Eye (tissue), 1 donor: ENCODE measurements at places on chromosomes 4 and X.

DNA sequence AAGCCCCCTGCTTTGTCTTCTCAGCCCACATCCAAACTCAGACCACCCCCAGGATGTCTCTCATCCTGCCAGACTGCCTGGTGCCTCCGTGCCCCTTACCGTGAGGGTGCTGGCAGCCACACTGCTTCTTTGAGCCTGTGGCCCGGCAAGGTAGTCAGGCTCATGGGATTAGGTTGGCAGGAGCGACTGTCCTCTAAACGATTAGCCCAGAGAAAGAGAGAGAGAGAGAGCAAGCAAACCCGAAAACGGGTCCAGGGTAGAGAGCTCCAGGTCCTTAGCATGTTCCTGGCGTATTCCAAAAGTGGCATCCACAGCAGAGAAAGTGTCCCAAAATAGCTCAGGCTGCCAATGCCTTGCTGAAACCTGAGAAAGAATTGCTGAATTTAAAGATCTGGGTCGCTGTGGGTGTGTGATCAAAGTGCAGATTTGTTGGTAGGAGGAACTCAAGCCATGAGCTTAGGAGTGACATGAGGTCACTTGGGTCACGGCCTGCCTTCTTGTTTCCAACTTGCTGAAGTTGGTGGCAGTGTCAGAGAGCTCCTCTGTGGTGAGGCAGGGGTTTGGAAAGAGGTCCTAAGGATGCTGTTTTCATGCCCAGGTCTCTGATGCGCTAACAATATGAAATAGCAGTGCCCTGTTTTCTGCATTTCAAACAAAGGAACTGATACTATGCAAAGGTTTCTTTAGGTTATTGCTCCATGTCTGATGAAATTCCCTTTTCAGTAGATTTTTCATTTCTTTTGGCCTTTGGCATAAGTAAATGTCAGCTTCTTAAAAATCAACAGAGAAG lies 81.6 kb downstream of the RTL9 start:
- no peak for DNase-seq

DNA sequence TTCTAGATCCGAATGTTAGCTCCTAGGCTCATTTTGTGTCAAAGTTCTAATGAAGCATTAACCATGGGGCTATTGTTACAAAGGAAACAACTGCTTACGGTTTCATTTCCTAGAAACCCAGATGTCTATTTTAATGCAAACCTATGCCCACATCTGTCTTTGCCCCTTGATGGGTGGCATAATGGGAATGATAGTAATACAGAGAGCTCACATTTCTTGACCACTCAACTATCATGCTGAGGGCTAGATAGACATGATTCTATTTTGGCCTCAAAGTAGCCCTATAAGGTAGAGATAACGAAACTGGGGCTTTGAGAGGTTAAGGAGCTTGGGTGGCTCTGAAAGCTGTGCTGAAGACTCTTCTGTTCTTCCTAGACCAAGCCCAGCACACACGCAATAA lies 1.9 kb downstream of the TLR7 start:
- DNase-seq: no peak

- DNase-seq: peak; percentile 62
These were observed 32.0 kb downstream of the LIMCH1 start for GRCh38 chr4:41569961-41570360.

DNA sequence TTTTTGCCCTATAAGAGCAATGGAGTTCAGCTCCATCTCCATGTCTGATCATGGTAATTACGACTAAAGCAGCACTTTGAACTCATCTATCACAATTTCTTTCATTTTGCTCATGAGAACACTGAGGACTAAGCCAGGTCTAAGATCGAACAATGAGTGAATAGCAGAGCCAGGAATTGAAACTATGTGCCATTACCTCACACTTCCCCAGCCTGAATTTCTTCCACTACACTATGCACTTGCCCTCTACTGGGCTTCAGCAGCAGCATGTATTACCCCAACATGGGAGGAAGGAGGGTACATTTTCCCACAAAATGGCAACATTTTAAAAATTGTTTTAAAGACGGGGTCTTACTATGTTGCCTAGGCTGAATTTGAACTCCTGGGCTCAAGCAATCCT lies 274.7 kb upstream of the FGF13 start:
- no peak for DNase-seq

GRCh38 chrX:22035236-22035635 lies 3.1 kb downstream of the PHEX start:
- DNase-seq: no peak

DNA sequence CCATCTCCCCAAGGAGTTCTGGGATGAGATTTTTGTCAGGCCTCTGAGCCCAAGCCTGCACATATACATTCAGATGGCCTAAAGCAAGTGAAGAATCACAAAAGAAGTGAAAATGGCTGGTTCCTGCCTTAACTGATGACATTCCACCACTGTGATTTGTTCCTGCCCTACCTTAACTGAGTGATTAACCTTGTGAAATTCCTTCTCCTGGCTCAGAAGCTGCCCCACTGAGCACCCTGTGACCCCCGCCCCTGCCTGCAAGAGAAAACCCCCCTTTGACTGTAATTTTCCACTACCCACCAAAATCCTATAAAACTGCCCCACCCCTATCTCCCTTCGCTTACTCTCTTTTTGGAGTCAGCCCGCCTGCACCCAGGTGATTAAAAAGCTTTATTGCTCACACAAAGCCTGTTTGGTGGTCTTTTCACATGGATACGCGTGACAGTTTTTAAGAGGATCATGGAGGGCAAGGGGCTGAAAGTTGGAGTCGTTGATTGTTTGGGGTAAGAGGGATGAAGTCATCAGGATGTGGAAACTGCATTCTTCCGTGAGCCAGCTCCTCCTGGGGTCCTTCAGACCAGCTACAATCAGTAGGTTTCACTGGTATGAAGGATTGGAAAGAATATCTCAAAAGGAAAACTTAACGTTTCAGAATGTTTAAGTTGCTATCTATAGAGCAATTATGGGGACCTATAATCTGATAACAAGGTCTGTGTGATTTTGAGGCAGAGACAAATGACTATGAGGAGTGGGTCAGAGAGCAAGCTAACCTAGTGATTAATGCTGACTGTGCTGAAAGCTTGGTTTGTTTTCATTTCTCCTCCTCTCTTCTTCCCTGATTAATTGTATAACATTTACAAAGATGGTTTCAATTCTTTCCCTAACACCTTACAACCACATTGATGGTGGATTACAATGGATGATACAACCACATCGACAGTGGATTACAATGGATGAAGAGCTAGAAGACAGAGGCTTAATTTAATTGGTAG lies 28.6 kb upstream of the MAGEA11 start:
- no peak for DNase-seq

DNA sequence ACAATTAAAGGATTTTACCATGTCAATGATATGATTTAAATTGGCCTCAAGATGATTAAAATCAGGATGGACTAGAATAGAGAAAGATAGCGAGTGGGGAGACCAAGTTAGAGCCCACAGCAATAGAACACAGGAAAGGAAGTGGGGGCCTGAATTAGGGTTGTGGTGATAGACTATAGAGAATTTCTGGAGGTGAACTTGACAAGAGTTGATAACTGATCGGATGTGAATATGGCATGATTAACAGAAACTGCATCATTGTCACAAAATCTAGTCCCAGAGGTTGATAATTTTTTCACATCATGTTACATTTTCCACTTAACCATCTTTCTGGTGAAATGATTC lies 26.3 kb upstream of the TRPC3 start:
- DNase-seq: no peak

- no peak for DNase-seq
These were observed 36.3 kb downstream of the ANXA10 start for GRCh38 chr4:168128601-168129000.

DNA sequence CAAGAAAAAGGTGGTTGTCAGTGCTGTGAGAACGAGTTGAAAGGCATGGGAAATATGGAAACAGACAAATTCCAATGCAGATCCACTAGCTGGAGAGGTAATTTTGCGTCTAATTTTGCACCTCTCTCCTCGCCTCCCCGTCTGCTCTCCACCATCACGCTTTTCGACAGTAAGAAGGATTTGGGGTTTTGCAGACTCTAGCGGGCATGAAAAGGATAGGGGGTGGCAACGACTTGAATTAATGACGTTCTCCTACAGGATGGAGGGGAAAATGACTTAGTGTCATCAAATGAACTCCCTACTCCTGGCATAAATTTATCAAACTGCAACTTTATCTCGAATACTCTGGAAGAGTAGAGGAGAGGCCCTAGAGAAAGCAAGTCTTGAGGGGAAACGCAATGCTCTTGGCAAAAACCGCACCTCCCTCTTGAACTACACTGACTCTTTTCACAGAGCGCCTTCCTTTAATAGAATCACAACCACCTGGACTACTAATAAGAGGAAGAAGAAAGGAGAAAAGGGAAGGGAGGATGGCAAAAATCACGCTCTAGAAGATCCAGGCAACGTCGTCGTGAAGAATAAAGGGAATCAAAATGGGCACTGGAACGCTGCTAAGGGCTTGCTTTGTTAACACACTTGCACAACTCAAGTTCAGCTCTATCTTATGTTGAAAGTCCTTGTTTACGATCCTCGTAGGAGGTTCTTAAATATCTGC lies 871 bp upstream of the SLITRK2 start:
- no peak for DNase-seq

GRCh38 chr4:52853351-52853750 lies 8.8 kb upstream of the RASL11B start:
- DNase-seq: no peak

DNA sequence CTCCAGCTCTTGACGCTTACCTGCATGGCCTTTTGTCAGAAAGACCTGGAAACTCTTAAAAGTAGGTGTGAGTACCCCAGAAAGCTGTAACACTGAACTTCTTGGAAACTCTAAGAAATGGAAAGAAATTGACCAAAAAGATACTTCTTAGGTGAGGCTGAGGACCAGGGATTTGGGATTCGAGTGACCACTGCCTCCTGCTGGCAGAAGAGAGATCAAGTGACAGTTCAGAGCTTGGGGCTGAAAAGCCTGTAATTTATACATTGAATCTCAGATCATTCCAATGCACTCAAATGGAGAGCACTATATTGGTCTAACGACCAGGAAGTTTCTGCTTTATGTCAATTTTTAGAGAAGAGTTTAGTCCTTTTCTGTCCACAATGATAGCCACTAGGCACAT lies 204.6 kb downstream of the PDGFRA start:
- DNase-seq: no peak

- no peak for DNase-seq
These were observed 44.0 kb downstream of the ARHGEF6 start for GRCh38 chrX:136736690-136737089.

GRCh38 chr4:10983268-10983667 lies 298.7 kb upstream of the CLNK start:
- DNase-seq: no peak

- no peak for DNase-seq
These were observed 116.0 kb downstream of the APBB2 start for GRCh38 chr4:41098093-41099048.
